ENCODE measurements at places on chromosomes 2 and 18.

DNA sequence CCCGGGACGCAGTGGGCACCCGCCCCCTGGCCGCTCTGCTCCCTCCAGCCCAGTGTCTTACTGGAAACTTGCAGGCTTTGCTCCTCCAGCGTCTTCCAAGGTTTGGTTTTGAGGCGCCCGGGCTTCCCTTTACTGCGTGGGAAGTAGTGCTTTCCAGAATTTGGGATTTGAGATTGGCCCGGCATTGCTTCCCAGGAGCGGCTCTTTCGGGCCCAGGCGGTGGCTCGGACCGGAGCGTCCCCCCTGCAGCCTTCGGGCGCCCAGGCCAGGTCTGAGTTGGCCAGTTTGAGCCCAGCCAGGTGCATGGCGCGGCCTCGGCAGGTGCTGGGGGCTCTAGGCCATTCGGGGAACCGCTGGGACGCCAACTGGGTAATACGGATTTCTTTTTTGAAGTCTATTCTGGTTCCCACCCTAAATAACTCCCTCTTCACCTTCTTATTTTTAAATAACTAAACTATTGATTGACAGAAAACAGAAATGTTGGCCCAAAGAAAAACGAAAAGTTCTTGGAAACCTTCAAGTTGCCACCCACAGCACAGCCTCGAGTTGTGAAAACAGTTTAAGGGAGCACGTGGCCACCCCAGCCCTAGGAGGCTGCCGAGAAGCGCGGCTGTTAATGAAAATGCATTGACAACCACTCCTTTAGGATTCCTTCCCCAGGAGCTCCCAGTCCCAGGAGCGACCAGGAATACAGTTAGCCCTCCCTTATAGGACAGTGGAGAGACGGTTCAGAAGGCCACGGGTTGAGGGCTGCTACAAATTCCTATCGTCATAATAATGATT is 766 bp downstream of the SNTG2 start:
- no peak for DNase-seq

DNA sequence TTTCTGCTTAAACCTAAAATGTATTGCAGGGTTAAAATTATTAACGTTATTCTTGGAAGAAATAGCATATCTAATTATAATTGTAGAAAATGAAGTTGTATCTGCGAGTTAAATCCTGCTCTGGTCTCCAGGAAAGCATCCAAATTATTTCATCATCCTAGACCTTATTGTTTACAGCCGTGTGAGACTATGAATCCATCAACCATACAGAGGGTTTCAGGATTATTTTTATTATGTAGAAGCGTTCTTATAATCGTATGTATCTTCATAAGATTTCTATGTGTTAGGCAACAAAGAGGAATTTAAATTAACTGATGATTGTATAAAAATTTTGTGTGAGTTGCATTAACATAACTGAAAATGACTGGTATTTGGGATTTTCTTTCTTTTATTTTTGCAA is 14.5 kb upstream of the DSC3 start:
- DNase-seq, result no peak

DNA sequence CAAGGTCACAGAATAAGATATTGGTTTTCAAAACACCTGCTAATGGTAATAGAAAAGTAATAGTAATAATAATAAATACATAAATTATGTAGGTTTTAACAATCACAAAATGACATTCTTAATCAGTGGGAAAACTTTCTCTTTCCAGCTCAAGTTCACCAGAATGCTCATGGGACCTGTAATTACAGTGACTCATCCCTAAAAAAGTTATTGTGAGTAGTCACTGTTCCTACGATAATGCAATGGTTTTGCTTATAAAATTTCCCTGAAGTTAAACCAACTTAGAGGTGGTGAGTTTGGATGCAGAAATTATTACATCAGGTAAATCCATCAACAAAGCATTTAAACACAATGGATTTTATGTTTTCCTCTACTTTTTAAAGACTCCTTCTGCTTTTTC is 502.3 kb downstream of the PID1 start:
- DNase-seq, result no peak

- no peak for DNase-seq
These were observed 3.3 kb upstream of the WNT10A start for GRCh38 chr2:218877331-218877730.

- no peak for DNase-seq
These were observed 352.8 kb downstream of the LRRTM4 start for GRCh38 chr2:77169426-77169825.

DNA sequence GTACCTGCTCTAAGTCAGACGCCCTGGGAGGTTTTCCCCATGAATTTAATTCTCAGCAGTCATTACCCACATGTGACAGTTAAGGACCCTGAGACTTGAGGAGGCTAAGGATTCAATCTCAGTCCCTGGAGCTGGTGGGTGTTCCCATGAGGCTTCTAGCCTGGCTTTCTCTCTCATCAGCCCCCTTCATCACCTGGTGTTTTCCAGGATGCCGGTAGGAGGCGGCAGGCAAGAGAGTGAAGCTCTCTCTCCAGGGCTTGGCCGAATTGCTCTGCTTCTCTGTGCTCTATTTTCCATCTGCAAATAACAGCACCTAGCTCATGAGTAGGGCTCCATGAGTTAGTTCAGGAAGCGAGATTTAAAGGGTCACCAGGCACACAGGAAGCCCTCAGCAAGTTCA is 241.9 kb downstream of the PTPRM start:
- no peak for DNase-seq

DNA sequence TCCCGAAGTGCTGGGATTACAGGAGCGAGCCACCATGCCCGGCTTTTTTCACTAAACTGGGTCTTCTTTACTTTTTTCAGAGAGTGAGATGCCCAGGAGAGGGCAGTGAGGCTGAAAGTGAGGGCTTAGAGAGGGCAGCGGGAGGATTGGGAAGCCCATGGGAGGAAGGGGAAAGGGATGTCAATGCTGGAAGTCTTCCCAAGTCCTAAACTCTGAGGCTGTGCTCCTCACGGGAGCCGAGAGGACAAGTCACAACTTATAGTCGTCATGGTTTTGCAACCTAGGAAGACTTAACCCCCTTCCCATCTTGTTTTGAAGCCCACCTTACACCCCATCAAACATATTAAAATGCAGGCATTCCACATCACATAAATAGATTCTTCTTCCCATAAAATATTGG is 15.1 kb upstream of the MEP1B start:
- DNase-seq, result no peak

DNA sequence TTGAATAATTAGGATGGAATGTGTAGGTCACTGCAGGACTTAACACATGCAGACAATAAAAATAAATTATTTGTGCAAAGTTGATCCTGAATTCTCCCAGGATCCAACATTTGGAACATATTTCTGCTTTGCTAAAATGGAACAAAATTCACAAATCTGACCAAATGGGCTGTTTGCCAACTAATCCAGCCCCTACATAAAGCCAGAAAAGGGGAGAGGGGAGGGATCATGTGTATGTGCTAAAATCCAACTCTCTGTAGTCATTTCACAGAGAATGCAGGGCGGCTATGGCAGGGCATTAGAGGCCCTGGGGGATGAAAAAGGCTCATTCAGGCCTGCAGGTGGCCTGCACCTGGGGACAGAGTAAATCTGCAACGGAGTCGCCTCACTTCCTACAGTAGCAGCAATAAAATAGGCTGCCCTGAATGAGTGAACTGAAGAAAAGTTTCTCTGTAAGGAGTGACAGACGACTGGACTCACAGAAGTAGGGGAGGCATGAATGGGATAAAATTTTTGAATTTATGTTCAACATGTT is 4.0 kb upstream of the ZFP36L2 start:
- no peak for DNase-seq

Measured in central memory CD4-positive, alpha-beta T cell (primary cell).